ENCODE measurements at places on chromosomes 1 and 21. TPM values are rescaled to one million over a fixed set of nuclear protein-coding genes. Genes with fewer than 3 reads are reported as not detected.

Gene TAL1
- total RNA-seq: not detected

GRCh38 chr1:182857212-182857611 is 18.1 kb downstream of the DHX9 start:
- no peak for DNase-seq

Gene CD1D
- total RNA-seq: not detected

DNA sequence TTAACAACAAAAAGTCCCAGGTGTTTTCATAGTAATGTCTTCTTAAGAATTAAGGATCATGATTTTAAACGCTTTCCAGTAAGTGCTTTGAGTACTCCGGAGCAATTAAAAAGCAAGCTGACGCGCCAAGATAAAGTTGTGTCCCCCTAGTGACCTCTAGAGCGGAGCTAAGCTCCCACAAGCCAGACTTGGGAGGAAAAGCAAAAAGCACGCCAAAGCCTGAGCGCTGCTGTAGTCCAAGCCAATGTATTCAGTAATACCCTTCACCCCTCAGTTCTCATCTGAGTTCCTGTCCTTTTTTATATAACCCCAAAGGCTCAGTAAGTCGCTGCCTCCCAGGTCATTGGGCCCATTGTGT is 3.5 kb upstream of the SLC44A5 start:
- DNase-seq: no peak

- DNase-seq: no peak
These were observed 275.1 kb downstream of the NPHP4 start for GRCh38 chr1:5717031-5717682.

Gene TMEM222
- total RNA-seq: 46.5 TPM

Gene ADAMTSL4
- 2.6 TPM for total RNA-seq

DNA sequence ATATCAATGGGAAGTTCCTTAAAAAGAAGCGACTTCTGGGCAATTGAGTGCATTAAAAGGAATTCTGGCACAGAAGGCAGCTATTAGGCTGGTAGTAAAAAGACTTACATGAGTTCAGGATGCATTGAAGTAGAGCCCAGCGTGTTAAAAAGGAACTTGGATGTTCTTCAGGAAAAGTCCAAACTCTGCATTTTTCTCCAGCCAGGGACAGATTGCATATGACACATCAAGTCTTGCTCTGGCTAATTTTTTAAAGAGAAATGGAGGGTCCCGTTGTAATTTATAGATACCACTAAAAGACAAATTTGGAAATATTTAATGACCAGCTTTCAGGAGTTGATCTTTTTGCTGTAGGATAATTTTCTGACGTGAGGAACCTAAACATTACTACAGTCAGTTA is 1.2 kb downstream of the TPRG1L start:
- no peak for DNase-seq

DNA sequence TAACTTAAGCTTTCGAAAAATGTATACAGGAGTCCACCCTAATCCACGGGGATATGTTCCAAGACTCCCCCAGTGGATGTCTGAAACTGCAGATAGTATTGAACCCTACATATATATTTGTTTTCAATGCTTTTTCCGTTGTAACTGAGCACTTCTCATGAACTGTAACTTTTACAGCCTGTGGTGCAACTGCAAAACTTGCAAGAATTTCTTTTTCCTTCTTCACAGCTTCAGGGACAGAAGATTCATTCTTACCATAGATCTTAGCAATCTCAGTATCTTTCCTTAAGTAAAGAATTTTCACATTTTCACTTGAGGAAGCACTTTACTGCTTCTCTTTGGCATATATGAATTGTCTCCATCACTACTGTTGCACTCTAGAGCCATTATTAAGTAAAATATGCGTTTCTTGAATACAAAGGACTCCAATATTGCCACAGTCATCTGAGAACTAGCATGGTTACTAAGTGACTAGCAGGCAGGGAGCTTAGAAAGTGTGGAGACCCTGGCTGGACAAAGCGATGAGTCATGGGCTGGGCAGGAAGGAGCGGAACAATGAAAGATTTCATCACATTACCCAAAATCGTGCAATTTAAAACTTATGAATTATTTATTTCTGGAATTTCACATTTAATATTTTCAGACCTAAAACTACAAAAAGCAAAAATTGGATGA is 14.1 kb downstream of the DPYD start:
- no peak for DNase-seq

GRCh38 chr1:247113094-247113497 is 8.9 kb upstream of the ZNF669 start:
- DNase-seq: peak; percentile 77

Gene SERBP1
- 171 TPM for total RNA-seq

DNA sequence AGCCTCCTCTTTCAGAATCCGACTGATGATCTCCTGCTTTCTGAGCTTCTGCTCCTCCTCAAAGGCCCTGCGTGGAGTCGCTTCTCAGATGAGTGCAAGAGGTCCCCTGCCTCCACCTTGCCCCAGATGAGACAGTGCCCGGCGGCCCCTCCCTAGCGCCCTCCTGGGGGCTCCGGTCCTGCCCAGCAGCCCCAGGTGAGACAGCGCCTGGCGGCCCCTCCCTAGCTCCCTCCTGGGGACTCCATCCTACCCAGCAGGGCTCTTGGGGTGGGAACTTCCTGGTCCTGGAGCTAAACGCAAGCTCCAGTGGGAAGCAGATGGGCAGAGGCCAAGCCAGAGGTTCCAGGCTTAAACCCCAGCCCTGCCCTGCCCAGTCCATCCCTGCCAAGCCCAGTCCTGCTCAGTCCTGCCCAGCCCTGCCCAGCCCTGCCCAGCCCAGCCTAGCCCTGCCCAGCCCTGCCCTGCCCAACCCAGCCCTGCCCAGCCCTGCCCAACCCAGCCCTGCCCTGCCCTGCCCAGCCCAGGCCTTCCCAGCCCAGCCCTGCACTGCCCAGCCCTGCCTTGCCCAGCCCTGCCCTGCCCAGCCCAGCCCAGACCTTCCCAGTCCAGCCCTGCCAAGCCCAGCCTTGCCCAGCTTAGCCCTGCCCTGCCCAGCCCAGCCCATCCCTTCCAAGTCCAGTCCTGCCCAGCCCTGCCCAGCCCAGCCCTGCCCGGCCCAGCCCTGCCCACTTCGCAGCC is 34.6 kb downstream of the CFAP74 start:
- no peak for DNase-seq

Gene NKAIN1
- 1.9 TPM for total RNA-seq

Gene PAPPA2
- total RNA-seq: not detected

- DNase-seq: peak; percentile 48
These were observed 195.3 kb downstream of the C1orf94 start for GRCh38 chr1:34371829-34372532.

Gene OLIG2
- 0.56 TPM for total RNA-seq

Data from osteocyte (in vitro differentiated cells).